NCI-H2171 (cell line): ENCODE measurements at places on chromosomes 5 and 9.
A peak's percentile ranks its signal among the peaks of the same experiment; 100 is the strongest.

DNA sequence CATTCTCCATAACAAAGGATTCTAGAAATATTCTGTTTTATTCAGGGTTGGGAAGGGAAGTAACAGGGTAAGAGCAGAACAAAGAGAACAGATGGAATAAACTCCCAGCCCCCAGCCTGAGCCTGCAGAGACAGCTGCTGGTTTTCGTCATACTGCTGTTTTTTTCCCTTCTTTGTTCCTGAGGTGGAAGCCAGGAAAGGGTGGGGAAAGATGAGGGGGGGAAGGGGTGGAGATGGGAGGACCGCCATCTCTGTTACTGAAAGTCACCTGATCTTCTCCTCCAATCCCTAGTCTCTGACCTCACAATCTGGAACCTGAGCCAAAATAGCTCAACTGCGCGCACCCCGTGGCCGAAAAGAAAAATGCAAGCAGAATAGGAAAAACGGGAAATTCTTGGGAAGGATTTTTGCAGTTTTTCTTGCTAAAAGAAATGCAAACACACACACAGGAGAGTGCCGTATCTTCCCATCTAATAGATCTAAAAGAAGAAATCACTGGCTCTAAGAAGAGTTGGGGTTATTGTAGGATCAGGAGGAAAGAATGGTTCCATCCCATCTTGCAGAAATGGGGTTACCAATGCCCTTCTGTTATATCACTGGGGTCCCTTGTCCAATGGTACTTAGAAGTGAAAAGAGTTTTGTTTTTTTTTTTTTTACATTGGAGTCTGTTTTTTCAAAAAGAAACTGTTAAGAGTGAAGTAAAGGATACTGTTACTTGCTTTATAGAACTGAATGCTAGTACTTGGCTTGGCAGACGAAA lies 57.9 kb downstream of the DIAPH1 start:
- DNase-seq = peak; percentile 75

- DNase-seq = no peak
Measured at GRCh38 chr5:10130881-10131280, 118.8 kb downstream of the ATPSCKMT start.

- DNase-seq = no peak
Measured at GRCh38 chr9:116539549-116539948, 147.6 kb upstream of the TRIM32 start.

- no peak for DNase-seq
Measured at GRCh38 chr5:169226895-169227294, 74.0 kb downstream of the SLIT3 start.

- no peak for DNase-seq
Measured at GRCh38 chr5:138463419-138464007, 1.8 kb upstream of the EGR1 start.

DNA sequence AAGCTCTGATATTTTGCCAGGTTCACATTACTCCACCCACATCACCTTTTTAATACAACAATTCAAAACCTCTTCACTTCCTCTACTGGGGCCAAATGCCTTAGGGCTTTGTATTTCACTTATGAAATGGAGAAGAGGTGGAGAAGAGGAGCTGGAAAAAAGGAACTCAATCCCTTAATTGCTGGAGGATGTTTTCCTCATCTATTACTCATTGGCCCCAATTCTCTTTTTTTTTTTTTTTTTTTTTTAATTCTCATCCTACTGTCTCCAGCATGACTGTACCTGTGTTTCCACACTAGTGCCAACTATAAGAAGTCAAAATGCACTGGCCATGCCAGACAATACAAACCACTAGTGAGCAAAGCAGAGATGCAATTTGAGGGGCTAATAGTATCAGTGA lies 20.9 kb downstream of the FAM13B start:
- DNase-seq = no peak

GRCh38 chr9:128203024-128203706 lies at the start of gene DNM1:
TSS of gene DNM1 (plus strand) at chr9:128203379. CDS start at chr9:128203471, 92 bp downstream.
- DNase-seq = peak; percentile 84

DNA sequence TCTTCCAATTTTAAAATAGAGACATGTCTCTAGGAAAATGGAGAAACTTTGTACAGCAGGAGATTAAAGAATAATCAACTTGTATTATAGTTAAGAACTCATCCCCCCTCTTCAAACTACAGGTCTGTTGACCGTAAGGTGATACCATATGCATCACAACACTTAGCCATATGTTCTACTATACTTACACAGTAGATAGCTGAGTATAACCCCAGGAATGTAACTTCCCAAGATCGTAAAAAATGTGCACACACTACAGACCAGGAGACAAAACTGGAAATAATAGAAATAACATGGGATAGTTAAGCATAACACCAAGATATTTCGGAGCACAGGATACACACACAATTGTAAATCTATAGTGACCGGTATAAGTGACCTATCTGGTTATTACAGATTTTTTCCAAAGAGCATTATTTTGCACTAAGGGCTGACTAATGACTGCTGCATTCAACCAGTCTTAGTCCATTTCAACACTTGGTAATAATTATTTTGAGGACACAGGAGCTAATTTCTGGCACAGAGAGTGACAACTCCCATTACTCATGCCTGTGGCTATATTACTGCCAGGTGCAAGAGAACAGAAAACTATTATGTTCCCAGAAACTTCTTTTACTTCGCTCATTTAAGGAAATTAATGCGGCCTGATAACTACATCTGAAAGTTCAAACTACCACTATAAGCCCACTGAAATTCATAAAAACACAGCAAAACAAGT lies 15.4 kb upstream of the ZNF622 start:
- DNase-seq = no peak

DNA sequence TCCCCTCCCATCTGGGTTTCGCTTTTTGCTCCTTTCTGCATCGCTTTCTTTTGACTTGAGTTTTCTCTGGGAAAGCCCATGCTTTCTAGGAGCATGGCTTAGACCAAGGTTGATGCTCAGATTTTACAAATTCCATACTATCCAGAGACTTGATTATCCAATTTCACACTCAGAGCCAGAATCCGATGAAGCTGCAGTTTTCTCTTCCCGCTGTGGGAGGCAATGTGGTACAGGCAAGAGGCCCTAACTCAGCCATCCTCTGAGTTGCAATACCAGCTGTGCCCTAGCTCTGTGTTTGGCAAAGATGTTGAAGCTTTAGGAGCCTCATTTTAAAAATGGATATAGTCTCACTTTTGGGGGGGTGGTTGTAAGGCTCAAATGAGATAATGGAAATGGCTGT lies 85.1 kb downstream of the BRINP1 start:
- DNase-seq = peak; percentile 69

GRCh38 chr5:59317023-59317773 lies 576.3 kb downstream of the PDE4D start:
- DNase-seq = no peak

GRCh38 chr5:56159521-56159947 lies 73.6 kb downstream of the ANKRD55 start:
- DNase-seq = no peak

- DNase-seq = no peak
Measured at GRCh38 chr5:61638476-61638875, 306.4 kb downstream of the ZSWIM6 start.

DNA sequence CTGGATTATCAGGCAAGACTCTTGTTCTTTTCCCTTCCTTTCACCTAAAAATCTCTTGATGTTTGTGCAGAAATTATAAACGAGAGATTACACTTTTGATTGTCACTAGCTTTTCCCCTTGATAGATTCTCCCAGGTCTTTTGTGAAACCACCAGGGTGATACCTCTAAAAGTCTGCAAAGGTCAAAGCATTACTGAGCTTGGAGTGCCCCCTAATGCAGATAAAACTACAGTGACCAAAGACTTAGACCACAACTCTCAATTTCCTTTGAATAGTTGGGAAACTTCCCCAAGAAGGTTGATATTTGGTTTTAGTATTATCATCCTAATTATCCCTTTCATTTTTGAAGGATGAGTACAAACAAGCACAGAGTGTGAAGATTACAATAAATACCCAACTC lies 173.1 kb downstream of the CYLC2 start:
- DNase-seq = no peak

DNA sequence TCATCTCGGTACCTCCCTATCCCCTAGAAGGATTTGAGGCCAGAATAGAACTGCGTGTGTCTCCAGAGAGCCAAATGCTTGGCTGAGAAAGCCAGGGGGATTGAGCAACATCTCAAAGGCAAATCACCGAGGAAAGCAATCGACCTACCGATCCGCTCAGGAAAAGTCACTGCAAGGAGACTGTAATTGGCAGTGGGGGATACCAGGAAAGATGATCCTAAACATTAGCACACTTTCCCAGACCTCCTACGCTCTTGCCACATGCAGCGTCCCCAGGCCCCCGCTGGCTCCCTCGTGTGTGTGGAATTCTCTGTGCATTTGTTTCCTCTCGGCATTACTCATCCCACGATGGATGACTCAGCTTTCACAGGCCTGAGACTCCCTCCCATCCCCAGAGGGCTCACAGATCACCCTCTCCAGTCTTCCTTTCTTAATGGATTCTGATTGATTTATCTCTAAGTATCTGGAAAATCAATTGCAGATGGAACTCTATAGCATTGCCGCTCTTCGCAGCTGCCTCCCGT lies 82.2 kb upstream of the ICE1 start:
- DNase-seq = no peak

DNA sequence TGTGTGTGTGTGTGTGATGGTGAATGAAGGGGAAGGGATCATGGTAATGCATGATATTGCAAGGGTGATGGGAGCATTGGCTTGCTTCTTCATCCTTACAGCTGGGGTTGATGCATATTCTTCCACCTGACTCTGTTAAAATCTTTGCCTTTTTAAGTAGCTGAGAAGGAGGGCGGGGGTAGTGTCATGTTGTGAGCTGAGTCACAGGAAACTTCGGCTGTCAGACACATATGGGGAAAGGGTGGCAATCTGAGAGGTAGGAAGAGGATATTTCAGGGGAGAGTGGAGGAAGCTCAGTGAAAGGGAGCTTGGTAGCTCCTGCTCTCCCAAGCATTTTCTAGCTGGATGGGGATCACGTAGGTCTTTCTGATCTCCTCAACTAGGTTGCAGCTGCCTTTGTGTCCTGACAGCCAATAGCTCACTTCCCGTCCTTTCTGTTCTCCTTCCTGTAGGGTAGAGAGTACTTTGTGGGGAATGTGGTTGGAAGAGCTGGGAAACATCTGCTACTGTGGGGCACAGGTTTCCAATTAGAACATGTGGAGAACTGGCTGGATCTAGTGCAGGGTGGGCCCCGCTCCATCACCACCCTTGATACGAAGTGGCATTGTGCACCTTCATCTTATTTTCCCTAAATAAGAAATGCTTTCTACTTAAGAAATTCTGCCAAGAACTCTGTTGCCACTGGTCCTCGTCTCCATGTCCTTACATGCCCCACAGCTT lies 18.1 kb upstream of the CLK4 start:
- DNase-seq = no peak

DNA sequence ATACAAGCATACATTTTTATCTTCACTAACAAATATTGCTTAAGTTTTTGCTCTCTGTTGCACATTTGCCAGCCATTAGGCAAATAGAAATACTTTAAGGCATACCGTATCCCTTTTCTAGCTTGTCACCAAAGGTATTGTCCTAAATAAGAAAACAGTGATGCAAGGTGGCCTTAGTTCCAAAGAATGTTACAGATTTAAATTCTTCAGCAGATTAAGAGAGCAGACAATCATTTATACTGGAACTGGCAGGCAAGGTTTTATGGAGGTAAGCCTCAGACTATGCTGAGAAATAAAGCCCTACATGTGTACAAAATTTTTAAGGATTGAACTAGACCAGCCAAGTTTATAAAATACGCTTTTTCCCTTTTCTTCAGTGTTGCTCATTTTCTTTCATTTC lies 247.8 kb downstream of the IZUMO3 start:
- DNase-seq = no peak

DNA sequence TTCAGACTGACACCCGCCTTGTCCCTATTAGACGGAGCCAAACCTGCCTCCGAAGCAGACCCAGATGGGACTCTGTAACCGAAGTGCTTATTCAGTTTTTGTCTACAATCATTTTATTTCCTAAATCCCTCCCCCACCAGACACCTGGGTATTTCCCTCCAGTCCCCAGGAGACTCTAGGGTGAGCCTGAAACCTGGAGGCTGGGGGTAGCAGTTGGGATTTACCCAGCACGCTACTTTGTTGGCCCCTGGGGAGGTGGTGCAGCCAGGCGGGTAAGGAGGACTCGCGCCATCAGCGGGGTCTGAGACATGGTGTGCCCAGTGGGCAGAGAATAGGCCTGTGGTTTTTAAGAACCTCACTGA lies 1.3 kb upstream of the LHX2 start:
- DNase-seq = peak; percentile 89

GRCh38 chr5:56922922-56923321 lies 13.5 kb downstream of the SETD9 start:
- DNase-seq = no peak

DNA sequence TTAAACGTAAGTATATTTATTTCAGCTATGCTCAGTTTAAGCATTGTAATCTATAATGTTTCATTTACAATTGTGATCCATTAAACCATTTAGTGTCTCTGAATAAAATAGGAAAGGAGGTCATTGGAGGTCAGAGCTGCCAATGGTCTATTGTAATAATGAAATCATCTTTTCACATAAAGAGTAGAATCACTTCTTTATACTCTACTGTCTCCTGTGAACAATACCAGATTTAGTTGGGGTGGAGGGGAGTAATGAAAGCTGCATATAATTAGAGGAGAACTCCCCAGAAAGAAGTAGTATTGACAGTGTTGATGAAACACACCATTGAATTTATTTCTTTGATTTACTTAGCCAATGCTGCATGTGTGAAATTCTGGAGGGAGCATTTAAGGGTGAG lies 35.1 kb upstream of the ZFYVE16 start:
- no peak for DNase-seq

DNA sequence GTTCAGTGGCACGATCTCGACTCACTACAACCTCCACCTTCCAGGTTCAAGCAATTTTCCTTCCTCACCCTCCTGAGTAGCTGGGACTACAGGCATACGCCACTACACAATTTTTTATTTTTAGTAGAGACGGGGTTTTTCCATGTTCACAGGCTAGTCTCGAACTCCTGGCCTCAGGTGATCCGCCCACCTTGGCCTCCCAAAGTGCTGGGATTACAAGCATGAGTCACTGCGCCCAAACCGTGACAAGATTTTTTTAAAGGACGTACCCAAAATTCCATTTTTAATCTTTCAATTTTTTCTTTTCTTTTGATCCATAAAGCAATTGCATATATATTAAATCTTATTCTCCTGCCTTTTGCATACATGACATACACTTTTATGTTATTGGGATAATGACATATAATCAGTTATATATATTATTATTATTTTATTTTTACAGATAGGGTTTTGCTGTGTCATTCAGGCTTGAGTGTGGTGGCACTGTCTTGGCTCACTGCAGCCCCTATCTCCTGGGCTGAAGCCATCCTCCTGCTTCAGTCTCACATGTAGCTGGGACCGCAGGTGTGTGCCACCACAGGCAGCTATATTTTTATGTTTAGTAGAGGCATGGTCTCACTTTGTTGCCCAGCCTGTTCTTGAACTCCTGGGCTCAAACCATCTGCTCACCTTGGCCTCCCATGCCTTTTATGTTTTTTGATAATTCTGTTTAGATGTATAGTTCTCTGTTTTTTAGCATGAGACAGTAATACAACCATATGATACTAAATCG lies 71.9 kb downstream of the RAB24 start:
- DNase-seq = no peak

DNA sequence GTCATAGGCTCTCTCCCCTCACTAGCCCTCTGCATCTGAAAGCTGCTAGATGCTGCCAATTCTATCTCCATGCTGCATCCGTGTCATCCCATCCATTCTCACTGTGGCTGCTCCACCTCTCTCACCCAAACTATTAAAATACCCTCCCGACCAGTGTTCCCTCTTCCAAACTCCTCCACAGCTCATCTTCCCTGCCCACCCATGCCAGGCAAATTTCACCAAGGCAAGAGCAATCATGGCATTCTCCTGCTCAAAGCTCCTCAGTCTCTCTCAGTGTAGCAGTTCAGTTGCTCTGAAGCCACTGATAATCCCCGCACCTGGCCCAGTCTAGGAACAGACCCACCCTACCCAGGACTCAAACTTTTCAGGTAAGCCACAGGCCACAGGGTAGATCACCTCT lies 48.4 kb downstream of the SPOCK1 start:
- no peak for DNase-seq
